ENCODE measurements at places on chromosomes 3 and 15.

GRCh38 chr3:195394700-195395099 is 48.1 kb downstream of the ACAP2 start:
- no peak for DNase-seq

DNA sequence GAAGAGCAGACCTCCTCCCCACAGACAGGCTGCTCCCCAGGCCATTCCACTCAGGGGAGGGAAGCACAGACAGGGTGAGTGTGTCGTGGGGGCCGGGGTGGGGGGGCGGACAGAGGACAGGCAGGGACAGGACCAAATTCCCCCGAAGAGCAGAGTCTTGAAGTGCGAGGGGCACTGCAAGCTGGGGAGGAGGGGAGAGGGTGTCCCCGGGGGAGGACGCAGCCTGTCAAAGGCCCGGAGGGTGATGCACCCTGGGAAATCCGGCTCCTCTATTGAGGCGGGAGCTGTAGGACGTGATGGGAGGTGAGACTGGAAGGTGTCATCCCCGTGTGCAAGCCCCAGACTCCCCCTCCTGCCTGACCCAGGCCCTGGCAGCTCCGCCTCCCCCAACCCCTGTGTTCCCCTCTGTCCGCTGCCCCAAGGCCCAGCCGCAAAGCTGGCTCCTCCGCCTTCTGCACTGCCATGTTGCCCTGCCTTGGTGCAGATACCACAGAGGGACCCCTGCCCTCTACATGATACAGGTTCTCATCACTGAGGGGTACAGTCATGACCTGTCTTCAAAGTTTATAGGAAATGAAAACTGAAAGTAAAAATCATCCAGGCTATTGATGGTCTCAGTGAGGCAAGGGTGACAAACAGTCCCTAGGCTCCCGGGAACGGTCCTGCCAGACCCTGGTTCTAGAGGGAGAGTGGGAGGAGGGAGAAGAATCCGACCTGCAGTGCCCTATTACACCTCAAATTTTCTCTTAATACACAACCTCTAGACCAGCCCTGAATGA is 76.3 kb upstream of the IQSEC1 start:
- no peak for DNase-seq

DNA sequence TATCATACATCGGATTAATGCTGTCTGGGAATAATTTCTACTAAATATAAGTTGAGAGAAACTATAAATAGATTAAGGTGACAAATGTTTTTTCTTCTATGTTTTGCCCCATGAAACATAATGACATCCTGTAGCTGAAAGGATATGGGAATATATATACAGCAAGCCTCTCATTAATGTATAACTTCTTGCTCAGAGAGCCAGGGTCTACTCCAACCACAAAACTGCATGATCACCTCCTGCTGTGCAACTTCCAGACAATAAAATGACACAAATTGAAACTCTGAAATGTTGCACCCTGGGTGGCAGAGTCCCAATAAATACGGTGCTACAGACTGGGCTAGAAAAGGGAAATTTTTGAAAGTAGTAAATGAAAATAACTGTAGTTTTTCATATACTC is 571.9 kb upstream of the CBLB start:
- DNase-seq = no peak

GRCh38 chr3:44439499-44440295 is 37.8 kb downstream of the ZNF445 start:
- DNase-seq = peak; percentile 57

DNA sequence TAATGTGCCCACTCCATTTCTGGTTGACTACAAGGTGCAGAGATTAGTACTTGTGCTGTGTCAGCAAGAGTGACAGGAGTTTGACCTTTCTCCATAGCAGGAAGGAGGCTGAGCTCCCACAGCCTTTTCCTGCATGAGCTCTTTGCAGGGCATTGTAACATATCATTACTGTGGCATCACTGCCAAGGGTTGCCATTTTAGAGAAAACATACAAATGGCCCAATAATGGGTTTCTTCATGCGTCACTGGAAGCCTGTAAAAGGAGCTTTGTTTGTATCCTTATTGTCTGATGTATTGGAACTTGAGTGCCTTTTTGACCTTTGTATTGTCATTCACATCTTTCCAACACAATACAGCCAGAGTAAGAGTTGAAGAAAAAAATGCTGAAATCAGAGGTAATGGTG is 323.0 kb upstream of the CDIN1 start:
- no peak for DNase-seq
